ENCODE measurements at places on chromosomes 4 and X.

DNA sequence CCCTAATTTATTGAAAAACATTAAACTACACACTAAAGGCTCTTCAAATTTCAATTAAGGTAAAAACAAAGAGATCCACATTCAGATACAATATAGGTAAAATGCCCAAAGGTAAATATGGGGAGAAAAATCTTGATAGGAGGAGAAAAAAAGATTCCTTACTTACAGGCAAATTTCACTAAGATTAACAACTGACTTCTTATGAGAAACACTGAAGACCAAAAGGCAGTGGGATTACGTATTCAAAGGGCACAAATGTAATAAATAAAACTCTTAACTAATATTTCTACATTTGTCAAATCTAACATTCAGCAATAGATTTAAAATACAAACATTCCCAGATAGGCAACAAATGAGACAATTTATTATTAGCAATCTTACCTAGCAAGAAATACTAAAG is 829.3 kb downstream of the SH3BGRL start:
- DNase-seq: no peak

GRCh38 chrX:13821738-13822137 is 4.8 kb upstream of the GPM6B start:
- DNase-seq: no peak

- DNase-seq: no peak
These were observed 232.1 kb upstream of the F9 start for GRCh38 chrX:139298437-139298836.

GRCh38 chr4:174753021-174753420 is 76.0 kb downstream of the GLRA3 start:
- DNase-seq: no peak

DNA sequence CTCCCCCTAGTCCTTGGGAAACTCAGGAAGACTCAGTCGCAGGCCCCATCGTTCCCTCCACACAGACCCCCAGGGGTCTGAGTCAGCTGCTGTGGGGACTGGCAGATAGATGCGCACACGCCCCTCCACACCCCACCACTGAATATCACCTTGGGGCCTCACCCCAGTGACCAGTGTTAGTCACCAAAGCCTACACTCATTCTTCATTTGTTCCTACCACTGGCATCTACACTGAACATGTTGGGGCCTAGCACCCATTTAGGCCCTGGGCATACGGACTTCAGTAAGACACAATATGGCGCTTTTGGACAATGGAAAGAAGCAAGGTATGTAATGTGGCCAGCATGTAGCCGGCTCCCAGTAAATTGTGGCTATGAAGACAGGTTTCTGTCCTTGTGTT is 154.1 kb upstream of the PJA1 start:
- no peak for DNase-seq

GRCh38 chrX:67353651-67354370 is 190.0 kb upstream of the AR start:
- DNase-seq: no peak

DNA sequence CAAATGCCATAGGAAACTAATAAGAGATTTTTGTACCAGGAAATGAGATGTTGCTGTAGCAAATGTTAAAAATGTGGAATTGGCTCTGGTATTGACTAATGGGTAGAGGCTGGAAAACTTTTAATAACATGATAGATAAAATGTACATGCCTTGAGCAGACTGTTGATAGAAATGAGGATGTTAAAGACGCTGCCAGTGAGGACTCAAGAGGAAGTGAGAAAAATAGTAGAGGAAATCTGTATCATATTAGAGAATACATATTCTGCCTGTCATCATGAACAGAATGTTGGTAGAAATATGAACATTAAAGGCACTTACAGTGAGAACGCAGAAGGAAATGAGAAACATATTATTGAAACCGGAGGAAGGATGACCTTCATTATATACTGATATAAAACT is 577.2 kb upstream of the HTR2C start:
- DNase-seq: no peak

DNA sequence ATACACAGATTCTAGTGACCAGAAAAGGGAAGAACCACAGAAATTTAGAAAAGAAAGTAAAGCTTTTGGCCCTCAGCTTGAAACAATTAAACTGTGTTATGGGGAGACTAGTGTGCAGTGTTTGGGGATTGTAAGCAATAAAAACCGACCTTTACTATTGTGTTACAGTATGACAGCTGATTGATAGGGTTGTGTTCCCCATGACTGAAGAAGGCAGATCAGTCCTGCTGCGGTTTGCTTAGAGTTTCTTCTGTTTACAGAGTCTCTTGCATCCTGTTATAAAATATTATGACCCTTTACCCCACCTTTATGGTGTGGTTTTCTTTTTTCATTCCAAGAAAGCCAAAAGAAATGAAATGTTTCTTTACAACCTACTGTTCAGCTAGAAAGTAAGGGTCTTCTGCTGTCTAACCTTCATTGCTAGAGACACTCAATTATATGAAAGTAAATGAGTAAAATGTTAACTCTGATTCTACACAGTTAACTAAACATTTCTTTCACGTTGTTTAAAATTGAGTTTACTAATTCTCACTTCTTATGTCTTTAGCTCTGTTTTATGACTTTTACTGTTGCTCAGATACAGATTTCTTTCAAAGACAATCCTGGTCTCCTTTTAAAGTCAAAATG is 18.1 kb downstream of the CHIC1 start:
- no peak for DNase-seq

DNA sequence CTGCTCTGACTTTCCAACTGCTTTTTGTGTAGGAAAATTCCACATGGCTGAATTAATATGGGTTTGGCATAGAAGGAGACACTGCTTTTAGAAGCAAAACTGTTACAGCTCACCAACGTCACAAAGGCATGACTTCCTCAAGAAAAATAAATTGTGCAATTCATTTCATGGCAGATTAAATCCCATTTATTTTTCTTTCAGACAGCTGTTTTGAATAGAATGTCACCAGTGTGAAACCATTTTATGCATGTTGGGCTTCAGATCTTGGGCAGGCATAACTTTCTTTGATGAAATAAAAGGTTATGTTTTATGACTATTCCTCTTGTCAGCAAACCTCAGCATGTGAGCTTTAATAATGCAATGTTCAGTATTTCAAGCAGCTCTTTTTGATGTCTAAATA is 542.8 kb downstream of the GALNTL6 start:
- DNase-seq: no peak

- DNase-seq: peak; percentile 65
These were observed 56.6 kb downstream of the AMELX start for GRCh38 chrX:11349661-11350337.

DNA sequence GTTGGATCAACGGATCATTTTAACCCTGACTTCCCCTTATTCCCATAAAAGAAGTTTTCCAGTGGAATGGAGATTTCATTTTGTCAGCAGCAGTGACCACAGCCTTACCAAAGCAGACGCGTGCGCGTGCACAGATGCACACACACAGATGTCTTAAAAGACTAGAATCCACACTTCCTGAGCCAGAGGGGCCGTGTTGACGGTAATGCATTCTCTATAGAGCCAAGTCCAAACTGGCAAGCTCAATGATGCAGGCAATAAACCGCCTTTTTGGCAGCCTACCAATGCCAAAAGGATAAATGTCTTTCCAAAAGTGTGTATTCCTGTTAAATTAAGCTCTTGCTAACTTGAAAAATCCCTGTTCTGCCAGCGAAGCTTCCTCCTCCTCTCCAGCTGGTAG is 18.8 kb upstream of the CLDN34 start:
- DNase-seq: no peak

DNA sequence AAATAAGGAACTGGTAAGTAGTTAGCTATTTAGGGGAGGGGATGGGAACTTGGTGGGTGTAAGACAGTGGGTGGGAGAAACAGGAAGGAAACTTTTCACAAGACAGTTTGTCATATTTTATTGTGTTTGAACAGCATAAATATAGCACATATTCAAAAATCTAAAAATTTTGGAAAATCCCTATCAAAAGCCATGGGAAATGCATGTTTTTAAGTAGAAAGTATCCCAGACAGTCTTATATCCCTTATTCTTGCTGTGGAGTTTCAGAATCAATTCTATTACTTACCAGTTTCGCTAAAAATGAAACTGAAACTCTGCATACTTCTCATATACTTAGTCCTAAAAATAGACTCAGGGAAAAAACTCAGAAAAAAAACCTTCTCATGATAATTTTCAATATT is 22.3 kb upstream of the RASGEF1B start:
- DNase-seq: peak; percentile 72

DNA sequence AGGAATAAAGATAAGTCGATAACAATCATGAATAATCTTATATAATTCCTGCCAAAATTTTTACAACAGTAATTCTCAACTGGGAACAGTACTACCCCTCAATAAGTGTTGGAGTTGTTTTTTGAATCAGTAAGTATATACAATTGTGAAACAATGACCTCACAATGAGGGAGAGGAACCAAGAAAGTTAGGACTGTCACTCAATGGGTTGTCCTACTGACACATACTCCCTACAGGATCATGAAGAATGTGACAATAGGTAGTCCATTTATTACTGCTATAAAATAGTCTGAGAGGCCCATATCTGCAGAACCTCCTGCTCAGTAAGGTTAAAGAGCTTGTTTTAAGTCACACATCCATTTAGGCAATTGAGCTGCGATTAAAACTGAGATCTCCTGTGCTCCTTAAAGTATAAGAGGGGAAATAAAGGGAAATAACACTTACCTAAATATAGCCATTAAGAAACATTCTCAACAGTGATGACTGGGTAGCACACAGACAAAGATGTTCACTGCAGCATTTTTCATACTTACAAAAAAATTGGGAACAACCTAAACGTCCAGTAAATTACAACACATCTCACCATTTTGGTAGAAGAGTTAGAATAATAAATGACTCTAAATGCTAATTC is 26.2 kb downstream of the FBXW7 start:
- peak; percentile 65 for DNase-seq
